ENCODE measurements at places on chromosomes 7 and 10.

- DNase-seq, result no peak
Measured at GRCh38 chr10:30018496-30018895, 40.9 kb downstream of the JCAD start.

- DNase-seq, result no peak
Measured at GRCh38 chr10:112981553-112981952, 31.5 kb downstream of the TCF7L2 start.

DNA sequence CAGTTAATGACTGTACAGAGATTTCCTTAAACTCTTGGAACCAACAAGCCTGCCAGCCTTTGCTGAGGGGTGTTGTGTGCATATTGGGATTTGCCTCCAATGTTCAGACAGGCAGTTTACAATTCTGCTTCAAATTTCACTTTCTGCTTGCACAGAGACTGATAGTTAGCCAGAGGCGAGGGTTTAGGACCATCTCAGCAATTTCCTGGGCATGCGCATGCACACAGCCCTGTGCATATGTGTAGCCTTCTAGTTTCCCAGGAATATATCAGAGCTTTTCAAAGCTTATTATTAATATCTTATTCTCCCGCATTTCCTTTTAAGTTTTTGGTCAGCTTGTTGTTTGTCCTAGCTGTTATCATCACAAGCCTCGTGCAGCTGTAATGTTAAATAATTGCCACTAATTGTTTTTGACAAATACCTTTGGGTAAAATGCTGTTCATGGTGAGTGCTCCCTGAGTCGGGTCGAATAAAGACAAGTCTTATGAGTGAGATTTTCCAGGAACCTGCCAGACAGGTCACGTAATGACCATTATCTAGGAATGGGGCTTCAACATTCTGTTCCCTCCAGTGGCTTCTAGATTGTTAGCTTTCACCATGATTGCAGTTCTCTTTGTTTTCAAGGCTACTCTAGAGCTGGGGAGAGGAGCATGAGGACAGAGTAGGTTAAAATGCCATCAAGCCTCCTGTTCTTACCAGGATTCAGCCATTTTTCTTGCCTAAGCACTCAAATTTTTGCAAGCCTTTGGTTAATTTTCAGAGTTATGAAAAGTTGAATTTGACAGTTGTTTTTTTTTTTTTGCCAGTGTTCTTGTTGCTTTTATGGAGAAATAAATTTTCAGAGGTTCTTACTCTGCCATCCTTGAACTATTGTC lies 24.1 kb upstream of the DNAJC1 start:
- DNase-seq, result no peak

DNA sequence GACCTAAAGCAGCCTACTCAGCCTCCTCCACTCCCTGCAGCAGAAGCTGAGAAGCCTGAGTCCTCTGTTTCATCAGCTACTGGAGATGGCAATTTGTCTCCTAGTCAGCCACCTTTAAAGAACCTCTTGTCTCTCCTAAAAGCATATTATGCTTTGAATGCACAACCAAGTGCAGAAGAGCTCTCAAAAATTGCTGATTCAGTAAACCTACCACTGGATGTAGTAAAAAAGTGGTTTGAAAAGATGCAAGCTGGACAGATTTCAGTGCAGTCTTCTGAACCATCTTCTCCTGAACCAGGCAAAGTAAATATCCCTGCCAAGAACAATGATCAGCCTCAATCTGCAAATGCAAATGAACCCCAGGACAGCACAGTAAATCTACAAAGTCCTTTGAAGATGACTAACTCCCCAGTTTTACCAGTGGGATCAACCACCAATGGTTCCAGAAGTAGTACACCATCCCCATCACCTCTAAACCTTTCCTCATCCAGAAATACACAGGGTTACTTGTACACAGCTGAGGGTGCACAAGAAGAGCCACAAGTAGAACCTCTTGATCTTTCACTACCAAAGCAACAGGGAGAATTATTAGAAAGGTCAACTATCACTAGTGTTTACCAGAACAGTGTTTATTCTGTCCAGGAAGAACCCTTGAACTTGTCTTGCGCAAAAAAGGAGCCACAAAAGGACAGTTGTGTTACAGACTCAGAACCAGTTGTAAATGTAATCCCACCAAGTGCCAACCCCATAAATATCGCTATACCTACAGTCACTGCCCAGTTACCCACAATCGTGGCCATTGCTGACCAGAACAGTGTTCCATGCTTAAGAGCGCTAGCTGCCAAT lies 202.2 kb downstream of the ZEB1 start:
- no peak for DNase-seq

GRCh38 chr7:154306036-154306435 lies 253.8 kb downstream of the DPP6 start:
- DNase-seq, result no peak

- no peak for DNase-seq
Measured at GRCh38 chr7:29607889-29608288, 44.3 kb downstream of the PRR15 start.

DNA sequence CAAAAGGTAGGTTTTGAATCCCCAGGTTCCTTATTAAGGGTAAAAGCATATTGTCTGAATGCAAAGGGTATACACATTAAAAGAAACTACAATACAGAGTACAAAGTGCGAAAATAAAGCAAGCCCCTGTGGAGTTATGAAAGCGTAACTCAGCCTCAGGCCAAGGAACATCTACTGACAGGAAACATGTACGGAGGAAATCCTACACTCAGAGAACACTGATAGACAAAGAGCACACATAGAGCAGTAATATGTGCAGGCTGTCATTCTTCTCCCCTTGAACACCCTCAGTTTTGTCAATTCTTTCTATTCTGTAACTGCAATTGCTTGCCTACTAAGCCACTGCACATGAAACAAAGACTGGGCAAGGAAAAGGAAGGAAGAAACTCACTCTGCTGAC lies 150.2 kb downstream of the DGKB start:
- no peak for DNase-seq

DNA sequence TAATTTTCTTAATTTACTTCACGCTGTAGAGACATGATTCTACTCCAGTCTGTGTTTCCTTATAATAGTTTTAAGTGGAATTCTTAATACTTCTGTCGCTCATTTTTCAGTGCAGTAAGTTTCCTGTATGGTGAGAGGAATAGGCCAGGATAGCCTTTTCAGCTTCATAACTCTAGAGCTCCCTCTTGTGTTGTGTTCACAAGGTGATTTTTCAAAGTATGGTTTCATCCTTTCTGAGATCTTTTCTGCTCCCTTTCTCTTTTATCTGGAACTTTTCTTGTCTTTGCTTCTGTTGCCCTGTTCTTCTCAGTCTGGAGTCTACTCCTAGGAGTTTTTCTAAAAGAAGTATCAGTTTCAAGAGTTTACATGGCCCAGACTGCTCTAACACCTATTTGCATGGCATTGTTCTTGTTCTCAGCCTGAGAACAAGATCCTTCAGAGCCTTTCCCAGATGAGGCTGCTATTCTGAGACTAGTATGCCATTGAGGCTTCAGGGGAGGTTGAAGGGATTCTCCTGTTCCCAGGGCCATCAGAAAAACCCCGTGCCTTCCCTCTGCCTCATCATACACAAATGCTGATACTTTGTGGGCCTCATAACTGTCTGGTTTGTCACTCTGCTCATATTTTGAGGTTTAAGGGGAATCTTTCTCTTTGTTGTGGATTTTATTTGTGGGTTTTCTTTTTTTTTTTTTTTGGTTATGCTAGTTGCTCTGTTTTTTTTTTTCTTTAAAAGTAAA lies 21.8 kb downstream of the NET1 start:
- DNase-seq, result no peak

- DNase-seq, result no peak
Measured at GRCh38 chr10:100607439-100607838, 71.7 kb downstream of the HIF1AN start.

- DNase-seq, result no peak
Measured at GRCh38 chr10:103836273-103836672, 19.1 kb downstream of the SH3PXD2A start.

- no peak for DNase-seq
Measured at GRCh38 chr7:141167381-141167964, 93.6 kb downstream of the TMEM178B start.

DNA sequence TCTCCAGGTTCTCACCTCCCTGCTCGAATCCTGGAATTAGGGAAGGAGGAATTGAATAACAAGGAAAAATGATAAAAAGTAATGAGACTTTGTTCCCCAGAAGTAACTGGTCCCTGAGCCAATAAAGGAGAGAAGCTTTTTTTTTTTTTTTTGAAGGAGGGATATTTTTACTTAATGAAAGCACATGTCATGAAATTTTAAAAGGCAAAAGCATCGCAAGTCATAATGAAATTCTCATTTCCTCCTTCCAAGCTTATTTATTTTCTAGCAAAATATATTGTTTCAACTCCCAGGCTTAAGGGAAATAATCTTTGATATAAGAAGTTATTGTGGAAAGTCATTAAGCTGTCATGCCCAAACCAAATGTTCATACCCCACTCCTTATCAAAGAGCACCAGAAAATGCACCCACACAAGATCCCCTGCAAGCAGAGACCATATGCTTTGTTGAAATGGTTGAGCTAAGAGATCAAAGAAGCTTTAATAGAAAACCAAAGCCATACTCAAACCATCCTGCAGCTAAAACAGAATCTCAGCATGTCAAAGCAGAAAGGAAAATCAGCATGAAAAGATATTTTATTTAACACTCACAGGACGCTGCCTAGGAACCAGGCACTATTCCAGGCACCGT lies 16.7 kb upstream of the ABCC2 start:
- DNase-seq, result no peak

DNA sequence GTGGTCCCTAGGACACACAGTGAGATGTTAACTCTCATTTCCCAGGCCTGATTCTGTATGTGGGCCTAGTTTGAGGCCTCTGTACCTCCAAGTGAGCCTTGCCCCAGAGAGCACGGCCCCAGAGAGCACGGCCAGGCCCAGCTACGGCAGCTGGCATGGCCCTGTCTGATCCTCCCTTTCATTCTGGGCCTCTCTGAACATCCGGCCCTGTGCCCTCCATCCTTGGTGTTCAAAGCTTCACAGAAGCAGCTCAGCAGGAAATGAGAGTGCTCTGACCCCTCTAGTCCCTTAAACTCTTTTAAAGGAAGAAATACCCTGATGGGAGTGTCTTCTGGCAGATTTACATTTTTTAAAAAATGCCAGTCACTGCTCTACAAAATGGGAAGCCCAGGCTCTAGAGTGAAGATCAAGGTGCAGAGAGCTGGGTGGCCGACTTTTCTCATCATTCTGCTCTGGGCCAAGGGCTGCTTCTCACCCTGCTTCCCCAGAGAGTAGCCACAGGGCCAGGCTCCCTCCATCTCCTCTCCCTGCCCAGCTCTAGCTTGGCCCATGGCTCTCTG lies 171.9 kb downstream of the RPS24 start:
- no peak for DNase-seq

DNA sequence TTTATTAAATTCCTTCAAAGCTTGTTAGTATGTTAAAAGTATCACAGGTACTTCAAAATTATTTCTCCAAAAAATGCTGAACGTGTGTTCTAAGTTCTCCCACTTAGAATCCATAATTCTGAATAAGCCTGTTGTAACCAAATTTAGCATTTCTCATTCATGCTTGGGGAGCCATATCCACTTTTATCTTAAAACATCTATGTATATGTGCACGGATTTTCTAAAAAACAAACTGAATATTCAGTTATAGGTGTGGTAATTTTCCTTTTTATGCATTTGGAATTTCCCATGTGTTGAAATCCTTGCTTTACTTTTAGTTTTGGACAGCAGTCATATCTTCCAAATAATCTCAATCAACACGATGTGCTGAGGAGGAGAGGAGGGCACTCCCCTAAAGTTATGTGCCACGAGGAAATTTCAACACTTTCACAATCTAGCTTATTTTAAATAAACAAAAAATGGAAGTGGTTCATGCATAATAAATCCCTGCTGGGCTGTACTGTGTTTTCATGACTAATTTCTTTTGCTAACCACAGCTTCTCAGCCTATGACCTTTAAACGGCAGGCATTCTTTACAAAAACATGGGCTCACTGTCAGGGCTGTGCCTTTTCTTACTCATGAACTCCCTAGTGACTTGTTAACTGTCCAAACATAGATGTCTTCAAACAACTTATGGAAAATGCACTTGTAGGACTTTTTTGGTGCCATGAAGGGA lies 380.3 kb upstream of the SEMA3C start:
- no peak for DNase-seq

GRCh38 chr7:79692015-79692414 lies 238.5 kb upstream of the MAGI2 start:
- DNase-seq, result no peak

- no peak for DNase-seq
Measured at GRCh38 chr10:16363741-16364140, 73.1 kb upstream of the PTER start.

- no peak for DNase-seq
Measured at GRCh38 chr10:48653944-48654698, 30.6 kb upstream of the WDFY4 start.

- DNase-seq, result no peak
Measured at GRCh38 chr10:75449382-75450074, 18.1 kb downstream of the LRMDA start.

DNA sequence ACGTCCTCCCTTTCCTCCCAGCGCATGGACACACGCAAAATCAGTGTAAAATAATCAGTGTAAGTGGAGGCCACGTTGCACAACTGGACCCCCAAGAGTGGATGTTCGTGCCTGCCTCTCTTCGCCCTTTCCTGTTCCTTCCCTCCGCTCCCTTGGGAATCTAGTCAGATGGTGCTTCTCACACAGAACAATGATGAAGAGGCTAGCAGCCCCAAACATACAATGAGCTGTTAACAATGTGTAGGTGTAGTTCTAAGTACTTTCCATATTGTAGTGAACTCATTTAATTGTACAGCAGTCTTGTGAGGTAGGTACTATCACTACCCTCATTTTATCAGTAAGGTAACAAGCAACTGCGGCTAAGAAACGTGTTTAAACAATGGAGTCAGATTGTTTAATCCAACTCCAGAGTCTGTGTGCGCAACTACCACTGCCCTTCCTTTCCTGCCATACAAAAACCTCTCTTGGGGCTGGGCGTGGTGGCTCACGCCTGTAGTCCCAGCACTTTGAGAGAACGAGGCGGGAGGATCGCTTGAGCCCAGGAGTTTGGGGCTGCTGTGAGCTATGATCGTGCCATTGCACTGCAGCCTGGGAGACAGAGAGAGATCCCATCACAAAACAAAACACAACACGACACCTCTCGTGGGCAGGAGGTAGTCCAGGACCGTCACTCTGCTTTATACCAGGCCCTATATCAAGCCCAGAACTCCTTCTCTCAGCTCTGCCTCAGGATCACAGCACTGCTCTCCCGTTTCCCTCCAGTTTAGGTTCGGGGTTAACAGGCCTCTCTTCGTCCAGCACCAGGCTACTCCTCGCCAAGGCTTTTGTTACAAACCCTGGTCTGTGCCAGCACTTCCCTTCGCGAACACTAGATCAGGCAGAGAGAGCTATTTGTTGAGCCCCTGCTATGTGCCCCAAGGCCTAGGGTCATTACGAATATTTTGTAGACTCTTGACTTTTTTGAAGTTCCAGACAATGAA lies 1.1 kb downstream of the FKBP9 start:
- no peak for DNase-seq

- no peak for DNase-seq
Measured at GRCh38 chr7:117001283-117001682, 48.0 kb downstream of the ST7 start.

DNA sequence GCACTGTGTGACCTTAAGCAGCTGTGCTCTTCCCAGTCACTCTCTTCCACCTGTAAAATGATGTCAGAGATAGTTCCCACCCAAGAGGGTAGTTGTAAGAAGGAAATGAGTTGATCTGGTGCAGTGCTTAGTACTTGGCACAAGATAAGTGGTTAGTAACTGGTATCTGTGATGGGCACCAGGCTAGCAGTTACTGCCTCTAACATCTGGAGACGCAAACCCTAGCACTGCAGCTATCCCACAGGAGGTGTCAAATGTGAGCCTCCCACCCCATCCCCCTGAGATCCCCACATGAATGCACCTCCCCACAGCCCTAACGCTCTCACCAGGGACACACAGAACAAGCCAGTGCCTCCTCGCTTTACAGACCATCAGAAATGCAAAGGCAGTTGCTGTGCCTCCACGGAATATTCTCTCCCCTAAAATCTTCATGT lies 72.0 kb downstream of the KCNMA1 start:
- DNase-seq, result no peak
